Left renal cortex interstitium (tissue), 4 donors: ENCODE measurements at places on chromosomes 5 and 9.

DNA sequence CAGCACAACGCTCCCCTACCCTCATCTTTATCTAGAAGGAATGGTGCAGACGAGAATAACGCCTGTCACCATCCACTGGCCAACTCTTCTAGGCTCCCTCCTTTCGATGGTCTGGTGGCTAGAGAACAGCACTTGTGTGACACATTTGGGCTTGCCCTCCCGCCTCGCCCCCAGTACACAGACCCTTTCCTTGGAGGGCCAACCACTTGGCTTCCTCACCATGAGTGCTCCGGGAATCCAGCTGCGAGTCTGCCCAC lies 1.4 kb downstream of the GNAQ start:
- no peak for DNase-seq

- DNase-seq, result no peak
Measured at GRCh38 chr5:68862560-68862959, 231.3 kb upstream of the SLC30A5 start.

- DNase-seq, result no peak
Measured at GRCh38 chr9:89502038-89502601, 4.2 kb upstream of the SEMA4D start.

- DNase-seq, result no peak
Measured at GRCh38 chr9:131808291-131808690, 68.4 kb upstream of the RAPGEF1 start.

DNA sequence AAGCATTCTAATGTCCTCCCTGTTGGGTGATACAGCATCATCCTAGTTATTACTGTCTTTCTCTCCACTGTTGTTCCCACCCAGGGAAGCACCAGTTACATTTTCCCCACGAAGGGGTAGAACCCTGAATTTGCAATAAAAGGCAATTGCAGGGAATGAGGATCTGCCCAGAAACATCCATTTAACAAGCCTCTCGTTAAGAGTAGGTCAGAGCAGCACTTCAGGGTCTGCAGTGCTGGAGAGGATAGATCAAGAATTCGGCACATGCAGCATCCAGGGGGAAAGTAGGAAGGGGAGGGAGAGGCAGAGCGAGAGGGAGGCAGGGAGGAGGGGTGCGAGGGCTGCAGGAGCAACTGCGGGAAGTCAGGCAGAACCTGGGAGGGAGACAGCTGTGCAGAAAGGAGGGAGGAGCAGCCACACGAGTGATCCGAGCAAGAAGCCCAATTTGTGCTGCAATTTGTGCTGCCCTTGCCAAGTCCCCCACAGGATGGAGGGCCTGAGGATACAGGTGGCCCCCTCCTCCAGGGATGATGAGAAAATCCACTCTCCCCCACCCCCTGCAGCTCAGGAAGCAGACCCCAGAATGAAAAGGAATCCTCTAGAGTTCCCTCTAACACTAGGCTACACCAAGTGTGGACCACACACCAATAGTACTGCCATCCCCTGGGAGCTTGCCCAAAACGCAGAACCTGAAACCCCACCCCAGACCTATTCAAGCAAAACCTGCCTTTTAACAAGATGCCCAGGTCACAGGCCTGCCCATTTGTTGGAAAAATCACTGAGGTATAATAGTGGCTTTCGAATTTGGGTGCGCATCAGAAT lies 62.2 kb downstream of the EPB41L4B start:
- DNase-seq, result no peak
